ENCODE measurements at places on chromosomes 4 and X. TPM values are rescaled to one million over a fixed set of nuclear protein-coding genes. Genes with fewer than 3 reads are reported as not detected.

GRCh38 chr4:71187404-71188155 lies 151.2 kb upstream of the SLC4A4 start:
- peak; percentile 85 for DNase-seq

DNA sequence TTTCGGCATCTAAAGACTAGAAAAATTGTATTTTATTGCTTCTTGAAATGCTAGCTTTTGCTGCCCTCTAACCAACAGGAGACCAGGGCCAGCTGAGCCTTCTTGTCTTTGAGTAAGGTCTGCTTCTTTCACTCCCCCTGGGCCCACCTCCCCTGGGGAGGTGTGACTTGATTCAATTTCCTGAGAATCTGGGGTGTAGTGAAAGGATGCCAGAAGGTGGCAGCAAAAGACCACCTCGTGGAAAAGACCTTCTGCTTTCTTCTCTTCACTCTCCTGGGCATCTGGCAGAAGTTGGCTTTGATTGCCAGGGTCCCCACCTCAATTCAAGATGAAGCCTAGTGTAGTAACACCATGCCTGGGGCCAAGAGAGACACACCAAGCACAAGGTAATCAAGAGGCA lies 96.5 kb upstream of the MAOA start:
- peak; percentile 25 for DNase-seq

DNA sequence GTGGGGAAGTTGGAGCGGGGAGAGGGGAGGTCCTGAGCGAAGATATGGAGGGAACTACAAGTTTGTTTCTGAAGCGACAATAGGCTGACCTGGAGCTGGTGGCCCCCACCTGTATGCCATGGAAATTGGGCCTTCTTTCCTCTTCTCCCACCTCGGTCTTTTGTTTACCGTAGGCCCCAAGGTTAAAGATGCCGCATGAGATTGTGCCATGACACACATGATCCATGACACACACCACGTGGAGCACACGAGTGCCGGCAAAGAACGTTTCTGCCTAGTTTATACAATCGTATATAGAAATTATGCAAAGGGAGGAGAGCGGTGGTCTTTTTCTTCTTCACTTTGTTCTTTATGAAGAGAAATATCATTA lies 408 bp downstream of the TMEM33 start:
- peak; percentile 70 for DNase-seq

DNA sequence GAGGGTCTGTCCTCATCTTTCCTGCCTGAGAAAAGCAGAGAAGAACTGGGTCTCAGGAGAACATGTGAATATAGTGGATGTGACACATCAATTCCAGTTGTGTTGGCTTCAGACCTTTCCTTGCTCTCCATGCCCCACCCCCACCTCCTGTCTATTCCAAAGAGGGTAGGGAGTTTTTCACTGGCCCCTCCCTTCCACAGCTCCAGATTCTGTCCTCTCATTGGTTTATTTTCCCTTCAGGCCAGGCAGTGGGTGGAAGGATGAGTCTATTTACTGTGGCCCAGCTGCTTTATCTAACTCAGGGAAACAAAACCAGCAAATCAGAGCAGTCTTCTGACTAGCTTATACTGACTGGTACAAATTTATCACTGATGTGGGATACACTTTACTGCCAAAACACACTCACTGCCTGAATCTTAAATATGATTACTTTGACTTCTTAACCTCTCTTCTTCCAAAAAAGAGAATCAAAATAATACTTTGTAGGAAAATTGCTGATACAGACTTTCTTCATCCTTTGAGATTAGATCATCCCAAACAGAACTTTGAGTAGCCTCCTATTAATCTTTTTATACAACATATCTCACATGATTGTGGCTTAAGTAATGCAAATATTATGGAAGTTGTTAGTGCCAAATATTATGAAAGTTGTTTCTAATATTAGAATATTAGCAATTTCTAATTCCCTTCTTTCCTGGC lies 221.2 kb downstream of the MID1 start:
- no peak for DNase-seq

DNA sequence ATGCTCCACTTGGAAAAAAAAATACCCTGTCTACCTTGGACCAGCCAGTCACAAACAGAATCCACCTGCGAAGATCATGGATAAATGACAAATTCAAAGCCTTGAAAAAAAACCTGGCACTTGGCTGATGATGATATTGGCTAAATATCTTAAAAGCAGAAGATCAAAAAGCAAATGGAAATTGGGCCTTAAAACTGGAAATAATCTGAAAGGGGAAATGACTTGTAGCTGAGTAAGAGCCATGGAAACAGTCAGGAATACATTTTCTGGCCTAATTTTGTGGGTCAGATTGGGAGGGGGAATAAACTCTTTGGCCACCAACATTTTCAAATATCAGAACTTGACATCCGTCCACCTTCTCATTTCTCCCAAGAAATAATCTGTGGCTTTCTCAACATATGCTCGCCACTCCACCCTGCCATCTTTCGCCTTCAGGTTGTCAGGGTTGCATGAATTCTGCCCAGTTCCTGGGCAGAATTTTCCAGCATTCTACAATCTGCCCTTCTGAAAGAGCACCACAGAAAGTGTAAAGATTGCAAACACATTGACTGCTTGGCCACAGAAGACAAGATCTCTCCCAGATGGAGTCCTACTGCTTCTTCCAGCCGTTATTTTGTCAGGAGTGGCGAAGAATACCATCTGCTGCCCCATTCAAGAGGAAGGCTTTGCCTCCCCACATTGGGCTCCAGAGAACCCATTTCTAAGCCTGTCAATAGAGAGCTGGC lies 1.7 kb upstream of the NDP start:
- peak; percentile 18 for DNase-seq

- DNase-seq, result peak; percentile 53
Observed at GRCh38 chr4:28369499-28369898, 1508.9 kb downstream of the STIM2 start.

GRCh38 chr4:17103231-17103630 lies 204.8 kb upstream of the LDB2 start:
- DNase-seq, result peak; percentile 85

DNA sequence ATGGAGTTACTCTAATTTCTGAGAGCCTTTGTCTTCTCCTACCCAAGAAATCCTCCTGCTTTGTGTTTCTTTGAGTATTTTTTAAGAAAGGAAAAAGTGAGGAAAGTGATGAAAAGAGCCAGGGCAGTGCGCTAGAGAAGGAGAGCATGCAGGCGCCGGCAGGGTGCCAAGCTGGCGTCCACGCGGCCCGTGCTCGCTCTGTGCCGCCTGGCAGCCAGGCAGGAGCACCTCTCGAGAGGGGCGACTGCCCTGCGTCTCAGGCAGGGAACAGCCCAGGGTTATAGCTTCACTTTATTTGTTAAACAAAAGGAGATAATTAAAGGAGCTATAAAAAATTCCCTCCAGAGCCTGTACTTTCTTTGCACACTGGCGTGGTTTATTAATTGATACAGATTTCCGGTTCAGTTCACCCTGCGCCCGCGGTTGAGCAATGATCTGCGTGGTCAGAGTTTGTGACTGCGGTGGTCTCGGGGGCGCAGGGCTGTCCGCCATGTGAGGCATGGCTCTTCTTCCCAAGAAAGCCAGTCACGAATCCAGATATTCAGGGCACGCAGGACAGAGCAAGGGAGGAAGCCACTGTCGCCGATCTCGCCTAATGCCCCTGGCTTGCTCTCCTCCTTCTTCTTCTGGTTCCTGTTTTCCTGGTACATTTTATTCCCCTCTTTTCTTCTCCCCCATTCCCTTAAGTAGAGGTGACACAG lies 110.8 kb upstream of the PAQR3 start:
- peak; percentile 49 for DNase-seq

- DNase-seq, result no peak
Observed at GRCh38 chr4:10380735-10381134, 76.5 kb downstream of the ZNF518B start.

- no peak for DNase-seq
Observed at GRCh38 chrX:94977986-94978385, 1304.0 kb downstream of the FAM133A start.

DNA sequence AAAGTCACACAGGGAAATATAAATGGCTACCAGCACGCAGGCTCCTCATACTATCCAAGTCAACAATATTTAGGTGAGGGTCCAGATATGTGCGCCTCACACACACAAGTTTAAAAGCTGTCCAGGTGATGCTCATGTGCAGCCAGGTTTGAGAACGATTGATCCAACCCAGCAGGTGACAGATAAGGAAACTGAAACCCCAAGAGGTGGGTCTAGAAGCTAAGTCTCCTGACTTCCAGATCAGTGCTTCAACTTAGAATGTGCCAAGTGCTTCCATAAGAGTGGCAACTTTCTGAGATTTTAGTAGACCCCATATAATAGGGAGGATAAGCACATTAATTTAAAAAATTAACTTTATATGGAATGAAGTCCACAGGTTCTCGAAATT lies 54.4 kb upstream of the NAP1L5 start:
- DNase-seq, result no peak

DNA sequence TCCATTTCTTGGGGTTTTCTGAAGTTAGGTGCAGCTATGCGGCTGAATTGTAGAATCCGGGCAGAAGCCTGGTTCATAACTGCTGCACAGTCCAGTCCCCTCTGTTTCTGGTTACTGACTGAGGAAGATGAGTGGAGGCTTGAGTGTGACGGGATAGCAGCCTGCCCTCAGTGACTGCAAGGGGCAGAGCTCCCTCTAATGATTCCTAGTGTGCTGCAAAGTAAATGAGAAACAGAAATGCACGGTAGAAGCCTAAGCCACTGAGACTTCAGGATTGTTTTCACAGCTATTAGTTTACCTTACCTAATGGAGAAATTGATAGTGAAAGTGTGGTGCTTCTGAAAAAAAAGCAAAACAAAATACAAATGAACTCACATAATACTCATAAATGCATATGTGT lies 189.2 kb downstream of the GPM6A start:
- DNase-seq, result no peak

GRCh38 chr4:120901731-120902130 lies 20.8 kb downstream of the PRDM5 start:
- DNase-seq, result no peak

GRCh38 chr4:183624548-183624947 lies 34.4 kb downstream of the RWDD4 start:
- DNase-seq, result no peak

GRCh38 chr4:43690116-43690515 lies 758.5 kb downstream of the KCTD8 start:
- DNase-seq, result peak; percentile 4

GRCh38 chr4:52926196-52926974 lies 64.3 kb downstream of the RASL11B start:
- DNase-seq, result no peak

GRCh38 chr4:62455871-62456270 lies 1255.7 kb downstream of the ADGRL3 start:
- DNase-seq, result no peak

- DNase-seq, result no peak
Observed at GRCh38 chr4:76699751-76700310, 198.1 kb downstream of the SOWAHB start.

DNA sequence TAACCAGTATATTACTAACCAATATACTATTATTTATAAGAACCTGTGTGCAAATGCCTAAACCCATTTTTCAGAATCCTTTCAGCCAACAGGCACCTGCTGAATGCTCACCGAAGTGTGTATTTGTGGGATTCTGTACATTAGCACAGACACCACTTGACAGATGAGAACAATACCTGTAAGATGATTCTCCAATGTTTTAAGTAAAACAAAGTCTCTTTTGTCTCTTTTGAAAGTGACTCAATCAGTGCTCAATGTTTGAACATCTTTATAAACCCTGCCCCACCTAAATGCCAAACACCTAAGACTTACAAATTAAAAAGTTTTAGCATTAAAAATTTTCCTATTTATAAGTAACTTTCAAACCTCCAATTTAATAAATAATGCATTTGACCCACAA lies 763 bp downstream of the ASB9 start:
- DNase-seq, result no peak

DNA sequence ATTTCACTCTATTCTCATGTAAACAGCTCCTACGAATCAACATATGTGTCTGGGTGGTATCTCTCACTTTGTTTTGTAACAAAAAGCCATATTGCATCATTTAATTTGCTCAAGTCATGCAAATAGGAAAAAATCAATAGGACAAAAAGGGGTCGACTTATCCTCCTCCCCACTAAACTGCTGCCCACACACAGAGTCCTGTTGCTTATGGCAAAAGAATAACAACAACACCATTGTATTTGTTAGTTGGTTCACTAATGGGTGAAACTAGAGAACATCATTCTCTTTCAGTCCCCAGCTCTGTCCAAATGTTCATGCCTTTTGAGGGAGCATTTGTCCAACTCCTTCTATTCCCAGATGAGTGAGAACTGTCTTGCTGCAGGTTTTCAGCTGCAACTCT lies 2.1 kb downstream of the HHIP start:
- DNase-seq, result no peak

DNA sequence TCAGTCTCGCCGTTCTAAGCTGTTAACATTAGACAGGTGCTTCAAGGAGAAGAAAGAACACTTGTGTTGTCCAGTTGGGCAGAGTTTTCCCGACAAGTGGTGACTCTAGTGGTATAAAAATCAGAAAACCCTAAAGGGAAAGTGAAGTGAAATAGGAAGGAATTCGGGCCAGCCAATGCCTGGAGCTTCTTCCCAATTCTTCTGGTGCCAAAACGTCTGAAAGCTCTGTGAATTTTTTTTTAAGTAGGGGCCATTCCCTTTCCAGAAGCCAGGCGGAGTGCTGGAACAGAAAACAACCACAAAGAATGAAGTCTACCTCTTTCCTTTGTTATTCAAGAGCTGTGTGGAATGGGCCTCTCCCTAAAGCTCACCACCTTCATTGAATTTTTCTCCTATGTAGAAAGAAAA lies 43.1 kb upstream of the PPARGC1A start:
- peak; percentile 64 for DNase-seq

PASD1 gene
- not detected for polyA plus RNA-seq

FRMPD3 gene
- 0.03 TPM for polyA plus RNA-seq

ZAR1 gene
- not detected for polyA plus RNA-seq

AR gene
- 1.2 TPM for polyA plus RNA-seq

NDP gene
- 0.42 TPM for polyA plus RNA-seq

SLITRK2 gene
- polyA plus RNA-seq, result not detected

EDA gene
- not detected for polyA plus RNA-seq

ZFP92 gene
- polyA plus RNA-seq, result not detected

SEC31A gene
- polyA plus RNA-seq, result 315 TPM

MMRN1 gene
- not detected for polyA plus RNA-seq

XAGE3 gene
- not detected for polyA plus RNA-seq

ACOX3 gene
- polyA plus RNA-seq, result 25.1 TPM

PABPC1L2B gene
- polyA plus RNA-seq, result not detected

NHSL2 gene
- polyA plus RNA-seq, result 6.5 TPM

Data from GM23248 (cell line).